ENCODE measurements at places on chromosomes 1 and 21. TPM values are rescaled to one million over a fixed set of nuclear protein-coding genes. Genes with fewer than 3 reads are reported as not detected.

- no peak for DNase-seq
Observed at GRCh38 chr1:151147132-151147503, 687 bp upstream of the SEMA6C start.

DNA sequence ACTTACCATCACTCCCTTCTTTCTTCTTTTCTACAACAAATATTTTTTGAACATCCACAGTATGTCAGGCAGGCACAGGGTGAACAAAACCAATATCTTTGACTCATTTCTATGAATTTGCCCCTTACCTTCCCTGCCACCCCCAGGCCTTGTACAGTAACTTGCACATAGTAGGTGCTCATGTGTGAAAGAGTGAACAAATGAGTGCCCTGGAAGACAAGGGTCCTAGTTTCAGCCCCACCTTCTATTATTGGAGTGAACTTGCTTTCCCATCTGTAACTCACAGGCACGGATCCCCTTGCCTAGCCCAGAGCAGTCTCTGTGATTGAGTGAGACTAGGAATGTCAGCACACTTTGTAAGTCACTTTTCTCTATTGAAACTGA is 12.8 kb downstream of the ZDHHC18 start:
- no peak for DNase-seq

SELENBP1 gene
- 1,654 TPM for total RNA-seq

GRCh38 chr1:59526240-59526639 is 229.3 kb downstream of the FGGY start:
- no peak for DNase-seq

DNA sequence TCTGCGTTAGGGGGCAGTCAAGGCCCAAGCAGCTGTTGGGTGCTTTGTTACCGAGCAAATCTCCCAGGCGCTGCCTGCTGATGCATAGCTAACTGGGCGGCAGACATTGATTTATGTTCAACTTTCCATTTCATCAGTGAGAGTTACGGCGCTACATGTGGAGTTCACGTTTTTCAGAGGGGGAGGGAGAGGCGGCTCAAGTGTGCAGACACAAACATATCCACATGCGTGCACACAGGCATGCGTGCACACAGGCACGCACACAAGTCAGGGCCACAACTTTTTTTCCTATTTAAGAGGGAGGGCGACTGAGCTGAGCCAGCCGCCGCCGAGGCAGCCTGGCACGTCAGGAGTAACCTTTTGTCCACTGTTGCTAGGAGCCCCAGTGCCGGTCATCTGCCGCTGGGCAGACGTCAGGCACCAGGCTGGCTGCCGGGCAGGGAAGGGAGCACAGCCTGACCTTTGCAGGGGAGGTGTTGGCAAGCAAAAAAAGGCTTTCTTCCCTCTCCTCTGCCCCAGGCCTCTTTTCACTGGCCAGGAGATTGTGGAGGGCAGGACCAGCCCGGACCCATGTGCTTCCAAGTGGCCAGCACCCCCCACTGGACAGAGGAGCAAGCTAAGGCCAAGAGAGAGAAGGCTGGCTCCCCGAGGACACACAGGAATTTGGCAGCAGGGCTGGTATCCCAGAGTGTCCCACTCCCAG is 73.3 kb downstream of the MRPL37 start:
- DNase-seq = peak; percentile 59

- DNase-seq = no peak
Observed at GRCh38 chr1:185816460-185816859, 82.3 kb downstream of the HMCN1 start.

C8A gene
- not detected for total RNA-seq

GRCh38 chr1:76148460-76148859 is 73.9 kb downstream of the ST6GALNAC3 start:
- no peak for DNase-seq

DNA sequence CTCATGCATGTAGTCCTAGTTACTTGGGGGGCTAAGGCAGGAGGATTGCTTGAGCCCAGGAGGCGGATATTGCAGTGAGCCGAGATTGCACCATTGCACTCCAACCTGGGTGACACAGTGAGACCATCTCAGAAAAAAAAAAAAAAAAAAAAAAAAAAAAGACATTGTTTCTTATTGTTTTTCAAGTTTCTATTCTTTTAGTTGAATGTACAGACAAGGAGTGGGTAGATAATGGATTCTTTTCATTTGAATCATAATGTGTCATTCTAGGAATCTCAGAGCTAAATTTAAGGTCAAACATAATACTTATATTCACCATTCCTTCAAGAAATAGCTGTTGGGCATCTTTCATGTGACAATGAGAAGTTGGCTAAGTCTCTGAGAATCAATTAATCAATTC is 157.0 kb upstream of the C21orf91 start:
- no peak for DNase-seq

DNA sequence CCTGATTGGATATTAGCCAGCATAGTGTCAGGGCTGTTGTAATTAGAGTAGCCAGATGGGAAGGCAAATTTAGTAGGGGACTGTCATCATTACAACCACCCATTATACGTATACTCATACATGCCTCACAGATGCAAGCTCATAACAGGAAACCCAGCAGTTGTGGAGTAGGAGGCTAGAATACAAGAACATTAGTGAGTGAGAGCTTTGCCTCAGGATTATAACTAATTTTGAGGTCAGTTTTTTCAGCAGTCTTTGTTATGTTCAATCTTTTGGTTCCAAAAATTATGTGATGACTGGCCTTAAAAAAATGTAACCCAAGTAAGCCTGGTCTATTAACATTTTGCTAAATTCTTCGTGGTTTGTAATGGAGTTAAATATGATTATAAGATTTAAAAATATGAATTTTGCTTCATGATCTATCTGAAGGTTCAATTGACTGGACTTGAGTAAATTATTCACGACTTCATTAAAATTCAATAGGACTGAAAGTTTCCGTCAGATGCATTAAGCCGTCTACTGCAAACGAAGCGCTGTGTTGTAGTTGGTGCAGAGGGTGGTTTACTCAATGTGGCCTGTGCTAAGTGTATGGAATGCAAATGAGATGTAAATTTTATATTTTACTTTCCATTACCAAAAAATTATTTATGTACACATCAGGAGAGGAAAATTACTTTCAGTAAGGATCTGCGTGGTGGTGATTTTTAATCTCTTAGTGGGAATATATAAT is 48.8 kb downstream of the KCNK1 start:
- DNase-seq = no peak

SPOCD1 gene
- total RNA-seq = 0.99 TPM

DNA sequence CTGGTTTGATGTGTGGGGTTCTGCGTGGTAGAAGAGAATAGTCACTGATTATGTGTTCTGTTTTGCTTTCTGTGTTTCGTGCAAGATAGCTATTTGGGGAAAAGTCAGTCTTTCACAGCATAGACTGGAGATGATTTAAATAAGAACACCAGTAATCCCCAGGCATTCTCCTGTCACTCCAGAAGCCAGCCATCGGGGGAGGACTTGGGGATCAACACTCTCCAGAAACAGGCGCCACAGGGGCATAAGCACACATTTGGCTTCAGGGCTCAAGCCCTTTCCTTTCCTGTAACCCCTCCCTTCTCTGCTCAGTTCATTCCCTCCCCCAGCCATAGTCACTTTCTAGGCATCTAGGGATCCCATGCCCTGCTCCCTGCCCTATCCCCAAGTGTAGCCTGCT is 97.3 kb upstream of the BEND5 start:
- no peak for DNase-seq

DNA sequence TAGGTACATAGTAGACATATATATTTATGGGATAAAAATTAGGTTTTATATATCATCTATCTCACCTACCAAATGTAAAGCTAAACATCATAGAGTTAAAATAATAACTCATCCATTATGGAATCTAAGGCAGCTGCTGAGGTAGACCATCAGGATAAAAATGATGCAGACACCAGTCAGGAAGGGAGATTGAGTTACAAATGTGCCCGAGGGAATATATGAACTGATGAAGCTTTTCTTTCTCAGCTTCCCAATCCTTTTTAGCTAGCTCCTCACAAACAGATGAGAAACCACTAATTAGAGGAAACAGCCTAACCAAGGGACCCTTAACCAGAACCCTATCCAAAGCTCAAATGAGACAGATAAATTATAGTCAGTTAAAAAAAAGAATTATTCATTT is 20.9 kb downstream of the TTLL7 start:
- no peak for DNase-seq

DNA sequence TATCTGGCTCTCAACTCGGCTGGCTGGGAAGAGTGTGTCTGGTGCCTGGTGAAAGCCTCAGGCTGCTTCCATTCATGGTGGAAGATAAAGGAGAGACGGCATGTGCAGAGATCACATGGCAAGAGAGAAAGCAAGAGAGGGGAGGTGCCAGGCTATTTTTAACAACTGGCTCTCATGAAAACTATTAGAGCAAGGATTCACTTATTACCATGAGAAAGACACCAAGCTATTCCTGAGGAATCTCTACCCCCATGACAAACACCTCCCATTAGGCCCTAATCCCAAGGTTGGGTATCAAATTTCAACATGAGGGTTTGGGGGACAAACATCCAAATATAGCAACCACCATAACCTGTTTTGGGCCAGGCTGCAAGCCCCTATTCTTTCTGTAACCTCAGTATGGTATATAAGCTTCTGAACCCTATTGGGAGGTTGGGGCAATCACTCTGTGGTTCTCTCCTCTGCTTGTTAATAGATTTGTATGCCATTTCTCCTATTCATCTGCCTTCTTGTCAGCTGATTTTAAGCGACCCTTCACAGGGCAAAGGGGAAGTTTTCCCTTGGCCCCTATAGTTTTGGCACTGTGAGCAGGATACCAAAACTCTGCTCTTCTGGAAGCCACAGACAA is 179.0 kb upstream of the TNR start:
- no peak for DNase-seq

- no peak for DNase-seq
Observed at GRCh38 chr1:233300326-233300725, 4.8 kb upstream of the PCNX2 start.

- DNase-seq = no peak
Observed at GRCh38 chr1:241560146-241560848, 28.1 kb downstream of the KMO start.

DNA sequence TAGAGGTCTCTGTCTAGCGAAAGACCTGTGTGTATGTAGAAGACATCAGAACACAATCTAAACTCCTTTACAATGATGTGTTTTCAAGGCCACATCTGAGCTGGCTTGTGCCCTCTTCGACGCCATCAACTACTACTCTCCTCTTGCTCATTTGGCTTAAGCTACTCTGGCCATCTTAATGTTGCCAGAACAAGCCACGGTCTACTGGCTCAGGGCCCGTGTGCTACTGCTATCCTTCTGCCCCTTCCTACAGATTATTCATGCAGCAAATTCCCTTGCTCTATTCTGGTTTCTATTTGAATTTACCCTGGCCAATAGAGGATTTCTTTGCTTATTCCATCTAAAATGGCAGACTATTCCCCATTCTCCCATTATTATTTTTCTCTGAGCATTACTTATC is 121.7 kb downstream of the ZZZ3 start:
- DNase-seq = no peak

FAM72B gene
- 0.26 TPM for total RNA-seq

- DNase-seq = peak; percentile 94
Observed at GRCh38 chr1:58784758-58785441, 1.1 kb upstream of the JUN start.

DNA sequence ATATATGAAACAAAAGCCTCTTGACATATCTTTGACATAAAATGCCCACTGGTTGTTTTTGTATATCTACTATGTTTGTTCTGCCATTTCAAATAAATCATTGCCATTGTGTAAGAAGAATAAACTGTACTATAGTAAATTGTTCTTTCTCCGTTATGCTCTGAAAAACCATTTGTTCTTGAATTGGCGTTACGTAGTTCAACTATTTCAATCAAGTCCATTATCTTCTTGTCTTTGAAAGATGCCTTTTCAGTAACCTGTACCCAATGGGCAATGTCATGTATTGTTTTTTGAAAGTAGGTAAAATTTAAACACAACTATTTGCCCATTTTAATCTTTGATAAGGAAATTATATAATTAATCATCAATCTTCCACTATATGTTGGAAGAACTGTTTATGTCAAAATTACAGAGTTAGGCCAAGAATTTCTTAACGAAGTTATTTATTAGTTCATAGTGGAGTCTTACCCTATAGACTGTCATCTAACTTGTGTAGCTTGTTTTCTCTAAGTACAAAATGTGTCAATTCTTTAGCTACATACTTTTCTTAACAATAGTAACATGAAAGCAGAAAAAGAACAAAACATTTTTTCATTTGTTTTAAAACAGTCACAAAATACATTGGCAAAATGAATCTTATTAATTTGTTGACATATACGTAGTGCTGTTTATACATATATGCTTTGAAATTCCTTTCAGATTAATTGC is 294.8 kb downstream of the PTPRC start:
- no peak for DNase-seq

- no peak for DNase-seq
Observed at GRCh38 chr1:93807311-93807930, 71.6 kb downstream of the DNTTIP2 start.

- DNase-seq = no peak
Observed at GRCh38 chr1:244322181-244322580, 129.5 kb downstream of the ADSS2 start.

GRCh38 chr21:18252680-18253079 is 8.0 kb downstream of the CHODL start:
- DNase-seq = no peak

DNA sequence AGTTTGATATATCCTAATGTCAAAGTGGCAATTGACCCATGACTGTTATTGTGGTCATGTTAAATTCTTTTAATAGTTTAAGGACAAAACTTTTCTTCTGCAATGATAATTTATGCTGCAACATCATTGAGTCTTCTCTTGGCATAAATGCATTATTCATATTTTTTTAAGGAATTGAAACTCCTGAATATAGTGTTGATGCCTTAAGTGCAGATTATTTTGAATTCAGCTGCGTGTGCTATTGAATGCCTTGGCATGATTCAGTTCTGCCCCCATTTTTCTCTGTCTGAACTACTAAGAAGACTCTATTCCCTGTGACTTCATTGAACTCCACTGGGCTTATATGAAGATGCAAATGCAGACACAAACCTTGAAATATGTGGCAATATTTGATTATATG is 22.6 kb upstream of the NOS1AP start:
- no peak for DNase-seq

DNA sequence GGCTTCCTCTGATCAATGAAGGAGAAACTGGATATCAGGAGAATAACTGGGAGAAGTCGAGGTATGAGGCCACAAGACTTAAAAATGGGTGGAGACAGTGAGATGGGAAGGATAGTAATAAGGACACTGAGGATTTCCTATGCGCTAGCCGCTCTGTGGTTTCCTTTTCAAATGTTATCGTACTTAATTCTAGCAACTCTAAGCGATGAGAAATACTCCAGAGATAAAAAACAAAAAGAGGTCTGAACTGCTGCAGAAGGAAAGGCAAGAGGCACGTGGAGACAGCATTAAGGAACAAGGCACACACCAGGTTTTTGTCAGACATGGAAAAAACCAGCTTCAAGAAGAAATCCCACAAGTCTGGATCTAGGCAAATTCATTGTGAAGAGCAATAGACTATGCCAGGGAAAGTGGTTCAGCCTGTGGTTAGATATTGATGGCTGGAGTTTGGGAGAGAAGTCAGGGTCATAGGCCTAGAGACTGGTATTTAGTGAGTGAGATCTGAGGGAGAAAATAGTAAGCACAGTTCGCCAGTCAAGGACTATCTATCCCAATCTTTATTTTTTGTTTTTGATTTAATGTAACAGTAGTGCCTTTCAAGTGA is 5.3 kb downstream of the CLCA2 start:
- DNase-seq = no peak

All from mucosa of descending colon (tissue), 3 donors.